HT1080 (cell line): ENCODE measurements at places on chromosomes 1 and 21.

DNA sequence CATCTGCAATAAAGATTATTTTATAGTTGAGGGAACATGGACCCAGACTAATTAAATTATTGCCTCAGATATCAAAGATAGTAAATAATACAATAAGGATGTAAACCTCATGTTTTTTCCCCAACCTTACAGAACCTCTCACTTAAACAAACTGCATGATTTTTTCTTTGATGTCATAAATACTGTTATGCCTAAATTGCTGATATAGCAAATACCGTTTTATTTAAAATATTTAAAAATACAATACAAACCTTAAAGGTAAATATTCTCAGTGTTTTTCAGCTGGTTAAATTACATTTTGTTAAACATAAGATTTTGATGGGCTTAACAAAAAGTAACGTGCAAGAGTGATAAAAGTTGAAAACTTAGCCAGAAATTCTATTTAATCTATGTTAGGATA is 24.4 kb upstream of the RGS2 start:
- DNase-seq: no peak

DNA sequence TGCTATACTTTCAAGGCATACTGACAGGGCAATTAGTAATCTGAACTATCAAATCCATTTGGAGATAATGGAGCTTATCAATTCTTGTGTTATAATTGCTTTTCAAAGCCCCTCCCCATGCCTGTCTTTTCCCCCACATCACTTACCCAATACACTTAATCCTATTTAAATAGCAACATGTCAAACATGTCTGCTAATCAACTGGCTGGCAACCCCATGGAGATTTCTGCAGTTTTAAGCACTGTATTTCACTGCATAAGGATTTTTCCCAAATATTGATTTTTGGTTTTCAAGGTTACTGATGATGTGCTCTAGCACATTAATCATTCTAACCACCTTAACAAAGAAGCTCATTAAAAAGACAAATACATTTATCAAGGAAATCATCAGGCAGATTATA is 800.3 kb downstream of the PLA2G4A start:
- DNase-seq: no peak

GRCh38 chr1:94122201-94122970 is 1.4 kb upstream of the ABCA4 start:
- peak; percentile 89 for DNase-seq

- DNase-seq: no peak
These were observed 84.1 kb downstream of the TM2D1 start for GRCh38 chr1:61640531-61641530.

DNA sequence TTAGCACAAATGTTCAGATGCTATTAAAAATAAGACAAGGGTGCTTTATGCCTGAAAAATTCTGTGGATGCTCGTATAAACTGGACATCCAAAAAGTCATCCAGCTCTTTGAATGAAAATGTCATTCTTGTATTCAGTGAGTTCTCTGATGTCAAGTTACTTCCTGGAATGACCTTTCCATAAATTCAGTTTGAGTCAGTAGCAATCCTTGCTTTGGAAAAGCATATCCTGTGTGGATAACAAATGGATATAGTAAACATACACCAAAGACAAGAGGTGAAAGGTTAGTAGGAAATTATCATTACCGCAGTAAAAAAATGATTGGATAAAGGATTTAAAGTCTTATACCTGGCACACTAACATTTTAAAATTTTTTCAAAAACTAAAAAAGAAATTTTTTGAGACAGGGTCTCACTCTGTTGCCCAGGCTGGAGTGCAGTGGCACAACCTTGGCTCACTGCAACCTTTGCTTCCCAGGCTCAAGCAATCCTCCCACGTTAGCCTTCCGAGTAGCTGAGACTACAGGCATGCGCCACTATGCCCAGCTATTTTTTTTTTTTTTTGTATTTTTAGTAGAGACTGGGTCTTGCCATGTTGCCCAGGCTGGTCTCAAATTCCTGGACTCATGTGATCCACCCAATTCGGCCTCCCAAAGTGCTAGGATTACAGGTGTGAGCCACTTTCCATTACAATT is 10.8 kb upstream of the LAMC1 start:
- DNase-seq: no peak

DNA sequence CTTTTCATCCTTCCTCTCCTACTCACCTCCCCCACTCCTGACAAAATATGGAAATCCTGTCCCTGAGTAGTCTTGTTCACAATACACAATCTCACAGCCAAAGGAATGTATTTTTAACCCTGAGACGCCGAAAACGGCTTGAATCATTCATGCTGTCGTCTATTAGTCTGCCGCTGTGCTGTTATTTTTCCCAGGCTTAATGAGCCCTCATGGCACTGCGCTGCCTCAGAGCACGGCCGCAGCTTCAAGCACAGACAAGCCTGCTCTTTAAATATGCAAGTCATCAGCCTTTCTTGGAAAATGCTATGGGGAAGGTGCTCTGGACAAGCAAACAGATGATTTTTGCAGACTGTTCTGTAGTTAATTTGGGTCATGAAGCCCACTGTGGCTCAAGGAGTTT is 302.7 kb downstream of the DISC1 start:
- DNase-seq: no peak

GRCh38 chr1:51839094-51839493 is 39.4 kb downstream of the NRDC start:
- DNase-seq: no peak

- no peak for DNase-seq
These were observed 131.0 kb upstream of the NRIP1 start for GRCh38 chr21:15195768-15196167.
